ENCODE measurements at places on chromosomes 16 and 17.
A peak's percentile ranks its signal among the peaks of the same experiment; 100 is the strongest.

DNA sequence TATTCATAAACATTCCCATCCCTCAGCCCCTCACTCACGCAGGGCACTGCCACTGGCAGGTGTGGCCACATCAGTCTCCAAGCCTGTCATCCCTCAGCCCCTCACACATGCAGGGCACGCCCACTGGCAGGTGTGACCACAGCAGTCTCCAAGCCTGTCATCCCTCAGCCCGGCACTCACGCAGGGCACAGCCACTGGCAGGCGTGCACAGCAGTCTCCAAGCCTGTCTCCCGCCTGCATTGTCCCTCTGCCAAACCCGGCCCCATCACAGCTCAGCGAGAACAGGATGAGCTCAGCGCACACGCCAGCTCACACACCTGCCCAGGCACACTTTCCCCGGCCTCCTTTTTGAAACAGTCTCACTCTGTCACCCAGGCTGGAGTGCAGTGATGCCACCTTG is 11.4 kb upstream of the KREMEN2 start:
- DNase-seq: no peak

GRCh38 chr17:36000732-36001109 is 632 bp downstream of the CCL15 start:
- no peak for DNase-seq

- no peak for DNase-seq
Measured at GRCh38 chr17:58384897-58385296, 32.4 kb downstream of the RNF43 start.

GRCh38 chr17:55822028-55822427 is 71.2 kb downstream of the PCTP start:
- DNase-seq: no peak

- no peak for DNase-seq
Measured at GRCh38 chr17:70891306-70891705, 722.0 kb downstream of the KCNJ2 start.

- no peak for DNase-seq
Measured at GRCh38 chr16:67999985-68000384, 701 bp upstream of the DPEP2 start.

DNA sequence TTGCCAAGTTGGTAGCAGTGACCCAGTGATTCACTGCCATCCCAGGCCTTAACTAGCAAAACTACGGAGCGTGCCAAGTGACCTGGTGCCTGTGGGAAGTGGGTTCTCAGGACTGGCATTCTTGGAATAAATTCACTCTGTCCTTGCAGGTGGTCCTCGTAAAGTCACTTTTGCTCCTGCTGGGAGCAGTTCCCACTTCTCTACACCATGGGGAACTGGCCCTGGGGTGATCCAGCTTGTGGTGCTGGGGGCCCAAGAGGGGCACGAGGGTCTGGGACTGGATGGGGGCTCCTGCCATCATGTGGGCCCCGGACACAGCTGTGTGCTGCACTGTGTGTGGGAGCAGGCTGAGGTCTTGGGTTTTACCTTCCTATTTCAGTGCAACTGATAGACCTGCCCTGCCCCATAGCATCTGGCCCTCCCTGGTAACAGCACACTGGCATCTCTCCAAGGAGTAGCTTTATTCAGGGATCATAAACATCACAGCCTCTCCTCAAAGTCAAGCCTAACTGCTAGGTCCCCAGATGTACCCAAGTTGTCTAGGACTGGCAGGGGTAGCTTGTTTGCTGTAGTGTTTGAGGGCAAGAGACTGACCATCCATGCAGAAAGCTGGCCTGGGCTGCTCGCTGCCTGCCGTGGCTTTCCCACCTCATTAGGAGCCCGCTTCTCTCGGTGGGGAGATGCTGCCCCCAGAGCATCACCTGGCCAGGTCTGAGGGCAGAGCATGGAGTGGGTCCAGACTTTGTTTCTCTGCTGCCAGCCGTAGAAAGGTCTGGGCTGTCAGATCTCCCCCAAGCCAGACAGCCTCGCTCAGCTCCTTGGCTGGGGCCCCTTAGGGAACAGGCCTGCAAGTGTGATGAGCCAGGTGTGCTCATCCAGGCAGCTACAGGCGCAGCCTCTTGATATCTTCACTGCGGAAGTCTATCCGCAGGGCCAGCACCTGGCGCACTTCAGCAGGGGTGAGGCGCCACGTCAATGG is 26.0 kb downstream of the FCSK start:
- no peak for DNase-seq

GRCh38 chr17:21039839-21040575 is 2.8 kb downstream of the USP22 start:
- DNase-seq: peak; percentile 36

DNA sequence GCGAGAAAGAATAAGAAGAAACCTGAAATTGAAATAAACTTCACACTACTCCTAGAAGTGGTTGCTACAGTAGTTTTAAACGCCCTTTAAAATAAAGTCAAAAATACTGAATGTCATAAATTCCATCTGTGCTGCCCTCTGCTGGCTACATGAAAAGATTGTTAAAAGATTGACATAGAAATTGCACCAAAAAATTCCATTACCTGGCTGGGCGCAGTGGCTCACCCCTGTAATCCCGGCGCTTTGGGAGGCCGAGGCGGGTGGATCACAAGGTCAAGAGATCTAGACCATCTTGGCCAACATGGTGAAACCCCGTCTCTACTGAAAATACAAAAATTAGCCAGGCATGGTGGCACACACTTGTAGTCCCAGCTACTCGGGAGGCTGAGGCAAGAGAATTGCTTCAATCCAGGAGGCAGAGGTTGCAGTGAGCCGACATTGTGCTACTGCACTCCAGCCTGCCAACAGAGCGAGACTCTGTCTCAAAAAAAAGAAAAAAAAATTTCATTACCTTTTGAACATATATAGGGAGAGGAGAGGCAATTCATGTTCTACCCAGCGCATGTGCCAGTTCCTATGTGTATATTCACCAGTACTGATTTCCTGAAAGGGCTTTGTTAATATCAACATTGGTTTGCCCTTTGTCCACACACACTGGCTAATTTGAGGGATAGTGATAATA is 36.5 kb downstream of the CYTH1 start:
- DNase-seq: peak; percentile 43

- DNase-seq: no peak
Measured at GRCh38 chr16:50591800-50592771, 43.9 kb downstream of the NKD1 start.

GRCh38 chr16:86994215-86994614 is 323.0 kb downstream of the C16orf95 start:
- no peak for DNase-seq

GRCh38 chr17:31680126-31680525 is 178.9 kb downstream of the COPRS start:
- DNase-seq: peak; percentile 40

- DNase-seq: no peak
Measured at GRCh38 chr16:8381814-8382213, 208.5 kb downstream of the TMEM114 start.

GRCh38 chr17:5299383-5299782 is 17.3 kb downstream of the RABEP1 start:
- no peak for DNase-seq

DNA sequence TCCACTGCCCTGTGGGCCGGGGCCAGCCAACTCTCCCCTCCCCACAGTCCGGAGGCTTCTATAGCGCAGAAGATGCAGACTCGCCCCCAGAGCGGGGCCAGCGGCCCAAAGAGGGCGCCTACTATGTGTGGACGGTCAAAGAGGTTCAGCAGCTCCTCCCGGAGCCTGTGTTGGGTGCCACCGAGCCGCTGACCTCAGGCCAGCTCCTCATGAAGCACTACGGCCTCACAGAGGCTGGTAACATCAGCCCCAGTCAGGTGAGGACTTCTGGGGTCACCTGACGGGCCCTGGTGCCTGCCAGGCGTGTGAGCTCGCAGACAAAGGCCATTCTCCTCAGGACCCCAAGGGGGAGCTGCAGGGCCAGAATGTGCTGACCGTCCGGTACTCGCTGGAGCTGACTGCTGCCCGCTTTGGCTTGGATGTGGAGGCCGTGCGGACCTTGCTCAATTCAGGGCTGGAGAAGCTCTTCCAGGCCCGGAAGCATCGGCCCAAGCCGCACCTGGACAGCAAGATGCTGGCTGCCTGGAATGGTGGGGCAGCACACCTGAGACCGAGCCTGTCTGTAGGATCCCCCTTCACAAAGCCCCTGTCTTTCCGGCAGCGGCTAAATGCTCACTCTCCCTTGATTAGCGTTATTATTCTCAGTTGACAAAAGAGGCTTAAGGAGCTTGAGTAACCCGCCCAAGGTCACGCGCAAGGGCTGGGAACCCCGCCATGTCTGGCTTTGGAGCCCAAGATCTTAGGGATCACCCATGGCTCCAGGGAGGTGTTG is 3.9 kb downstream of the SPATA20 start:
- no peak for DNase-seq

- DNase-seq: no peak
Measured at GRCh38 chr17:6591599-6592158, 35.3 kb upstream of the PITPNM3 start.

DNA sequence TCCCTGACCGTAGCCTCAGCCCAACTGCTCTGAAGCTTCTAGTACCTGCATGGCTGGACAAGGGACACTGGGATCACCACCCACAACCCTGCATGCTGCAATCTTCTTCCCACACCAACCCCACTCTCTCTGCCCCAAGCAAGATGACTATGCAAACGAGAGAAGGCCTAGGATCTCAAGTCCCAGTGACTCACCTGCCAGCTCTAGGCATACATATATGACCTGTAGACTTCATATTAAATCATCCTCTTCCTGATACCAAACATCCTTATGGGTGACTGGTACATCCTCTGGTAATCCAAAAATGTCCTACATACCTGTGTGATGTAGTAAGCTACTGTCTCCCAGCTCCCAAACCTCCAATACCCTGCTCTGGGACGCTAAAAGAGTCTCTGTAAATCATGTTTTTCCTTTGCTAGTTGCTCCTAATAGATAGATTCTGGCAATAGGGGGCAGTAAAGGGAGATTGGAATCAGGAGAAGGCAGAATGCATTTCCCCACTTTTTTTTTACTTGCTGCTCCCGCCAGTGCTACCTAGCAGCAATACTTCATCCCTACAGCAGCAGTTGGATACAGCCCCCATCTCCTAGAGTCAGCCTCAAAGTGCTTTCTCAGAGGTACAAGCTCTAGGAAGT is 43.4 kb upstream of the SOX9 start:
- no peak for DNase-seq

DNA sequence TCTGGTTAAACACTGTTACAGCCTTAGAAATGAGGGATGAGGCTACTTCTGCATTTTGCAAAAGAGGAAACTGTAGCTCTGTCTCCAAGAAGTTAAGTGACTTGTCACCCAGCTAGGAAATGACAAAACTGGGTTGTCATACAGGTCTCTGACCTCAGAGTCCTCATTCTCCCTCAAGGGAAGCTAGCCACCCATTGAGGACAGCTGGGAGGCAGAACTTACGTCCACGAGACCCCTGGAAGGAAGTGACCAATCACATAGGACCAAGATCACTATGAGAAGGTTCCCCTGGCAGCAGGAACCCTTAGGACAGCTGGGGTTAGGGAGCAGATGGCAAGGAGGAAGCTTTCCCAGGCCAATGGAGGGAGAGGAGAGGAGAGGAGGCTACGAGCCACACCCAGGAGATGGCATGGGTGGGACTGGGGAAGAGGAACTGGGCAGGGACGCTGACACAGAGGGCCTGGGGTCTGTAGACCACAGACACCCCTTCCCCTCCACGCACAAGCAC is 11.2 kb downstream of the METTL22 start:
- DNase-seq: no peak

GRCh38 chr16:68022278-68022727 is 729 bp downstream of the DDX28 start:
- DNase-seq: no peak

GRCh38 chr16:73053038-73053363 is 5.1 kb upstream of the ZFHX3 start:
- DNase-seq: no peak

GRCh38 chr16:46884513-46885293 is 541 bp downstream of the GPT2 start:
- peak; percentile 23 for DNase-seq

GRCh38 chr16:85015481-85016187 is 4.3 kb upstream of the ZDHHC7 start:
- no peak for DNase-seq

GRCh38 chr16:10180771-10181163 is 1.5 kb downstream of the GRIN2A start:
- DNase-seq: peak; percentile 58

DNA sequence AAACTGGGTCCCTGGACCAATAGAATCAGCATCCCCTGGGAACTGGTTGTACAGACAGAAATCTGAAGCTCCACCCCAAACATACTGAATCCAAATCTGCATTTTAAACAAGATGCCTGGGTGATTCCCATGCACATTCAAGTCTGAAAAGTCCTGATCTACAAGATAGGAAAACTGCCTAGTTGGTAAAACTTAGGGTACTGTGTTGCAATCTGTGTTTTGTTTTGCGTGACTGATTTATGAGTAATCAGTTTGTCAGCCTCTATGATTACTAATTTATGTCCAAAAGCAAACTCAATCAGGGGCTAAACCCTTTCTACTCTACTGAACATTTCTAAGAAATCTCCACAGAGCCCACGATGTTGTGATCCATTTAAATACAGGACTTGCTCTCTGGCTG is 103.8 kb downstream of the YPEL2 start:
- DNase-seq: no peak

DNA sequence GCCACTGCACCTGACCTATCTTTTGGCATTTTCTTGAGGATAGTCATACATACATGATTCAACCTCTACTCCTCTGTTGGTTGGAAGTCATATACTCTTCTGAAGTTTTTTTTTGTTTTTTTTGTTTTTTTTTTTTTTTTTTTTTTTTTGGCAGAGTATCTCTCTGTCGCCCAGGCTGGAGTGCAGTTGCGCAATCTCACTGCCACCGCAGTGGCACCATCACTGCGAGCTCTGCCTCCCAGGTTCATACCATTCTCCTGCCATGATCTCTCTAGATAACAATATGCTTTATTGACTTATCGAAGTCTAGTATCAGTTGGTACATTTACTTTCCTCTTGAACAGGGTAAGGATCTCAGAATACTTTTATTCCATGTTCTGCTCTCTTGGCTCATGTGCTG is 224.2 kb upstream of the WSCD1 start:
- no peak for DNase-seq

DNA sequence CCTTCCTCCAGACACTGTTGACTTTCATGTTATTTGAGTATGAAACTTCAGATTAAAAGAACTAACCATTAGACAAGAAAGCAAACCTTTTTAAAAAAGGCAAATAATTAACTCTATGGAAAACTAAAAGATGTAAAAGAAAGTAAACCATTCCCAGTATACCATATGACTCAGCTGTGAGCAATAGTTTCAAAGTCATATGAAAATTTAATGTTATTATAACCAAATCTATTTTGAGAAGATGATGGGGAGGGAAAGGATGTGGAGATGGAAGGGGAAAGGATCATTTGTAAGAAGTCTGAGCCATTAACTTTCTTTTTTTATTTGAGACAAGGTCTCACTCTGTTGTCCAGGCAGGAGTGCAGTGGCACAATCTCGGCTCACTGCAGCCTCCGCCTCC is 131.8 kb downstream of the IRX5 start:
- no peak for DNase-seq
